AG09309 (cell line): ENCODE measurements at places on chromosomes 4 and X.

DNA sequence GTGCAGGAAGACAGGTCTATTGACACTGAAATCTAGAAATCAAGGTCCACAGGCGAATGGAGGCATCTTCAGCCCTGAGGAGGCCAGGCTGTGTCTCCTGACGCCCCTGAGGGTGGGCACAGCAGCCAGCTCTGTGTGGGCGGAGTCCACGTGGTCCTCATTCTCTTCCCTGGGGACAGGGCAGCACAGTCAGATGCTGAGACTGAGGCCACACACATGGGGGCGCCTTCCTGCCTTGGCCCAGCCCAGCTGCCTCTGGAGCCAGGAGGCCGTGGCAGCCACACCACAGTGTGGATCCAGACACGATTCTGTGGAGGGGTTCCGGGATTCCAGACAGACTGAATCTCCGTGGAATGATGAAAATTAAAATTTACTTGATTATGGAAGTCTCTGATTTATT, 20.8 kb downstream of the FGFR3 start:
- no peak for DNase-seq

- DNase-seq, result no peak
These were observed 26.7 kb downstream of the PJA1 start for GRCh38 chrX:69138512-69138911.

- DNase-seq, result no peak
These were observed 230.0 kb downstream of the MAGEE1 start for GRCh38 chrX:76657499-76657898.

GRCh38 chr4:116982656-116983055, 102.7 kb downstream of the TRAM1L1 start:
- DNase-seq, result no peak

DNA sequence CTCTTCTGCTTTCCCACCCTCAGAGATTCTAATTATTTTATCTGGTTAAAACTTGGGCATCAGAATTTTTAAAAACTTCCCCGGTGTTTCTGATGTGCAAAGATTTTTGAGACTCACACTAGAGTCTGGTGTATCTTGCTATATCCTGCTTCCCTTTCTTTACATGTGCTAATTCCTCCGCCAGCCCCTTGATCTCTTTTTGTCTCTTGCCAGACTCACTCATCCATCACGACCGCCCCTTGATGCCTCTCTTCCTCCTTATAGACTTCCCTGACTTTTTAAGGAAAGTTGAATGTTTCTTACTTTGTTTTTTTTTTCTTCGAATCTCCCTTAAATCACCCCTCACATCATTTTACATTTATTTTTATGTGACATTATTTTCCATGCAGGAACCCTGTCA, 274.9 kb upstream of the PITX2 start:
- DNase-seq, result no peak

DNA sequence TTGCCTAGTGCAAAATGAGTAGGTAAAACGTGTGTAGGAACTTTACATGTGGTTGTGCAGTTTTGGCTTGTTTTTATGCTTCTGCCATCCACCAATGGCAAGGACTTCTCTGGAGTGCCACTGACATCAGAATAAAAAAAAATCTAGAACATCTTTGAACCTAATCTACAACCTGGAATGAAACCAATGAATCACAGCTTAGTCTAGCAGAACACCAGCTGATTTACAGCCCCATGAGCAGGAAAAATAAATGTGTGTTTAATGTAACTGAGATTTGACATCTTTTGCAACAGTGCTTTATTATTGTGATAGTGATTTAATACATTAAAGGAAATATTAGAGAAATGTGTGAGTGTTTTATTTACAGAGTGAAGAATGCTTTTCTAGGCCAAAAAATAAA, 995.1 kb downstream of the PCDH7 start:
- no peak for DNase-seq

DNA sequence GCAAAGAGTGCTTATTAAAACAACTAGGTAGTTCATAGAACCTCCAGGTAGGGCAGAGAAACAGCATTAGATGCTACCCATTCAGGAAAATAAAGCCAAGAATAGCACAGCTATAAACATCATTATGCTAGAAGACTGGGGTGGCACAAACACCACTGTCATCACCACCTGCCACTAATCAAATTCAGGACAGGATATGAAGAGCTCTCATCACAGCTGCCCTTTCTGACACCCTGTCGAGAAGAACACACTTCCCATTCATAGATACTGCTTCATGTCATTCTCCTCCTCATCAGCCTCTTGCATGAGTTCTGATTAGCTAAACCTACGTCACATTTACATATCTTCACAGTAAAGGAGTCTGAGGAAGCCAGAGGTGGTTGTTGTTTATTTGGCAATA, 692.3 kb upstream of the HS3ST1 start:
- no peak for DNase-seq

DNA sequence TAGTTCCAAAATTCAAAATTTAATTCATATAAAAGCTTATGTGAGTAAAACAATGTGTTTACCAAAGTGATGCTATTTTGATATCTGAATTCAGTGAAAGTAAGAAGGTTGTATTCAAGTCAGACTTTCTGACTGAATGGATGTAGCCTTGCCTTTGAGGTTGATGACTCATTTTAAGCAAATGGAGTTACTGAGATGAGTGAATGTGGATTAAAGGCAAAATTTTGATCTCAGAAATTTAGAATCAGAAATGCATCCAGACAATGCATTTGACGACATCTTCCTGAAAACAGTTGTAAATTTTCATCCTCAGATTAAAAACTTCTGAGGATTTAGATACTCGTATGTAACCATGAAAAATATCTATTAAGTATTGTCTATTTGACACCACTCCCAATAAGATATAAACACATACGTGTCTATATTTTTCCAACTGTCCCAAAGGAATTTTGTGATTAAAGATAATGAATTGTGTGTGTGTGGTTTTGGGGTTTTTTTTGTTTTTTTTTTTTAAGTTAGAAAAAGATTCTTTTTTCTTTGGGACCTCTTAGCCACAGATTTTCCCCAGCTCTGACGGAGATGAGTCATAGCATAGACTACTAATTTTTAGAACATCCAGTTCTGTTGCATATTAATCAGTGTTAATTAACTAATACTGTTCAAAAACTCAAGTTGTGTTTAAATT, 34.4 kb downstream of the NFKB1 start:
- peak; percentile 23 for DNase-seq

DNA sequence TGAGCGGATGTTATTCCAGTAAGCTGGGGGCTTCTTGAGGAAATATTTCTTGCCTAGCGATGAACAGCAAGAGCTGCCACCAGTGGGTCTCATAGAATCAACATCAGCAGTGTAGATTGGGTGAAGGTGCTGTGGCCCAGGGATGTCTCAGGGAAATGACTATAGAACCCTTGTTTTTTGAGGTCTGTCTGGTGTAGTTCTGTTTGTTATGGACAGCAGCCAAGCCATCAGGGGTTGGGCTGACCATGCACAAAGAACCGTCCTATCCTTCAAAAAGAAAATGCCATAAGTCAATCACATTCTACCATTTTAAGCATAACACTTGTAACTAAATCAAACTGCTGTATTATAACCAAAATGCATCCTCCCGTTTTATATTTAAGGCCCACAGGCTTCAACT, 17.3 kb upstream of the C1GALT1C1 start:
- DNase-seq, result no peak

DNA sequence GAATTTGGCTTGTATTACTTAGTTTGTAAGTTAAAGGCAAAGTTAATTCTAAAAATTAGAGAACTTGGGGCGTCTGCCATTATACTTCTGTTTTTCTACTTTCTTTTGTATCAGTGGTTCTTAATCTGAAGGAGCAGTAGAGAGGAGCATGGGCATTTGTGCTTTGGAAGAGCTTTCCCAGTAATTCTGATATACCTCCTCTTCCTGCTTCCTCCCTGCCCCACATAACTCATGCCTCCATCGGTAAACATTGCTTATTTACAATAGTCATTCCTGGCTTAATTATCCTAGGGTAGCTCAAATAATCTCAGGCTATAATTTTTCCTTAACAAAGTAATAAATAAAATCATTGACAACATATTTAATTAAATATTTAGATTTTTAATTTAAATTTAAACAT, 37.1 kb upstream of the SPARCL1 start:
- DNase-seq, result no peak

GRCh38 chr4:60078984-60079383, 1121.1 kb upstream of the ADGRL3 start:
- DNase-seq, result no peak

GRCh38 chr4:148044912-148045352, 313.0 kb downstream of the ARHGAP10 start:
- DNase-seq, result no peak

GRCh38 chrX:54029529-54030143, 14.6 kb downstream of the PHF8 start:
- DNase-seq, result no peak

DNA sequence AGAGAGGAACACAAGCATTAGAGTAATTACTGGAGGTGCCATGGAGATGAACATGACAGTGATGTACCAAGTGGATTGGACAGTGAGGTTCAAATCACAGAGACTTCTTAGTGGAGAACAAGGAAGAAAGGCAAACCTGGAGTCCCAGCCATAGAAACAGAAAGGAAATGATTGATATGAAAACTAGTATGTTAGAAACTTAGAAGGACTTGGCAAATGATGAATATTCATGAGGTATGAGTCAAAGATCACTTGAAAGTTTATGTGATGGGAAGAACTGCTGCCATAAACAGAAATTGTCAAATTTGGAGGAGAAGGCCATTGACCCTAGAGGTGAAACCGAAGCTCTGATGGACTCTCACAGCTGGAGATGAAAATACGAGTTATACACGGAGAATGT, 88.2 kb downstream of the PHOX2B start:
- no peak for DNase-seq
